ENCODE measurements at places on chromosomes 4 and X.

DNA sequence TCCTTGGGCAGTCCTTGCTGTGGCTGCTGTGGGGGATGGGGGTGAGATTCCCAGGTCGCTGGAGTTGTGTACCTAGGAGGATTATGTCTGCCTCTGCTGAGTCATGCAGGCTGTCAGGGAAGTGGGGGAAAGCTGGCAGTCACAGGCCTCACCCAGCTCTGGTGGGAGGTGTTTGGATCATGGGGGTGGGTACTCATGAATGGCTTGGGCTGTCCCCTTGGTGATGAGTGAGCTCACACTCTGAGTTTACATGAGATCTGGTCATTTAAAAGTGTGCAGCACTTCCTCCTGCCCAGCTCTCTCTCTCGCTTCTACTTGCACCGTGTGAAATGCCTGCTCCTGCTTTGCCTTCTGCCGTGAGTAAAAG, 24.6 kb upstream of the PDLIM3 start:
- no peak for DNase-seq

- DNase-seq = peak; percentile 44
Measured at GRCh38 chr4:40672528-40673522, 43.2 kb upstream of the RBM47 start.

DNA sequence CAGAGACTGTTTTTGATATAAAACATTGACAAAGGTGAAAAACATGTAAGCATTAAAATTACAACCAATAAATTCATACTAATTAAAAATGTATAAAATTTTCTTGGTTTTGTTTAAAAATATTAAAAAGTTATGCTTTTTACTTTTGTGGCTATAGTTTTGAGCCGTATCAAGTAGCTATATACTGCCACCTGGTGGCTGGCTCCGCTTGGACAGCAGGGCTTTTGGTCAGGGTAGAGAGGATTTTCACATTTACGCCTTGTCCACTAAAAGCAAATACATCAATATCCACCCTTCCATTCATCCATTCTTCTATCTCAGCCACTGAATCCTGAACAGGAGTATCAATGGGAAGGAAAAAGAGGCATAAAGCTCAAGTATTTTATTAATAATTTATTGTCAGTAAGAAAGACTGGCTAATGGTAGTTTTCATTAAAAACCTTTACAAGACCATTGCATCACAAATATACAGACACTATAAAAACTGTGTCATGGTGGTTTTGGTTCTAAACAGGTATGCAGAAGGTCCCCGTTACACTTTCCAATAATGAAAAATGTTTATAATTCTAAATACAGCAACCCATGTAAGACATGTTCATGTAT, 32.1 kb upstream of the MTNR1A start:
- DNase-seq = peak; percentile 74

DNA sequence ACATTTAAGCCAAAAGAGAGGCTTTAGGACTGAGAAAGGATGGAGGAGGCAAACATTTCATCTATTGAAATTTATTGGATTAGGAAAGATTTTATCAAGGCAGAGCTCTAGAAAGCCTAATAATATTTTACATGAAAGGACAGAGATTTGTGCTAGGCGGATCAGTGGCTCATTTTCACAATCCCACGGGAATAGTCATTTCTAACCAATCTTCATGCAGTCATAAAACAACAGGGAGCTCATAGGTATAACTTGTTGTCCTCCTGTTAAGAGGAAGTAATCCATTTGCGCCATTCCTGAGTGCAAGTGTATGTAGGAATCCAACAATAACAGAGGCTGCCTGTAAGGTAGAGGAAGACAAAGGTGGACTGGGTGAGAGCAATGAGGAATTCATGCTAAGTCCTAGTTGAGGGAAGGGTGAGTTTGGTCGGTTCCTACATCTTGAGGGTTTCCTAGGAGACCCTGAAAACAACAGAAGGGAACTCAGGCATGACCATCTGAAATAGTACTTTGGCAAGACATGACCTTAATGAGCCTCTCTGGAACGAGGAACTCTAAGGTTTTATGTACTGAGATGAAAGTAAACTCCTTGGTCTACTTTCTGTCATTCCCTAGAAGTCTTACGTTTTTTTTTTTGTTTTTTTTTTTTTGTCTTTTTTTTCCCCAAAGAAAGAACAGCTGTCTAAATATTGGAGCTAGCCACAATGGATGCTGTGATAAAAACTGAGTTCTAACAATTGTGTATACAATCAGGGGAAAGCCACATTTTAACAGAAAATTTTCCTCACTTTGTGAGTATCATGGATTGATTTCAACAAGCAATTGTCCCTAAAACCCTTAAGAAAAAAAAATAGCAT, 89.7 kb downstream of the GEMIN8 start:
- no peak for DNase-seq

DNA sequence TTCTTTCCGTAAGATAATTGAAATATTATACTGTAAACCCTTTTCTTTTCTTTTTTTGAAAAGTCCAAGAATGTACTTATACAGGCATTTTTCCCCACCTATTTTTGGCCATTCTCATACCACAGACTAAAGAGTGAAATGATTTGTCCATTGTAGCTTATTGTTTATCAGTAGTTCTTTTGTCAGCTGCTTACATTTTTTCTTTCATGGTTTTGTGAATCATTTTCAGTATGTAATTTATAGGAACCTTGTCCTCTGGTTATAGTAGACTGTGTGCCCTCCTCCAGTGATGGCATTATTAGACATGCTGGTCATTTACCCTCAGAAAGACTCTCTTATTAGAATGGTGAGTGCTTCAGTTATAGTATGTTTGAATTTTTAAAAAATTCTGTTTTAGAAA, 56.7 kb downstream of the CCKAR start:
- no peak for DNase-seq

GRCh38 chr4:55865228-55865806, 11.9 kb downstream of the EXOC1 start:
- no peak for DNase-seq

GRCh38 chr4:102638621-102639020, 122.1 kb downstream of the MANBA start:
- no peak for DNase-seq

- no peak for DNase-seq
Measured at GRCh38 chr4:1683261-1683735, 815 bp downstream of the FAM53A start.

- DNase-seq = no peak
Measured at GRCh38 chrX:13383907-13384306, 64.1 kb upstream of the ATXN3L start.

- DNase-seq = no peak
Measured at GRCh38 chr4:8840816-8841455, 30.7 kb downstream of the HMX1 start.

Measured in stimulated activated CD4-positive, alpha-beta T cell treated with anti-CD3 and anti-CD28 coated beads, Interleukin-2, amount 100 ng/mL, for 24 hours (primary cell).